ENCODE measurements at places on chromosomes 6 and 20. TPM values are rescaled to one million over a fixed set of nuclear protein-coding genes. Genes with fewer than 3 reads are reported as not detected.

HSPA1A gene
- 8.2 TPM for total RNA-seq

RTF2 gene
- 118 TPM for total RNA-seq

SLC22A7 gene
- total RNA-seq, result not detected

SUMO4 gene
- total RNA-seq, result not detected

USP49 gene
- 1.8 TPM for total RNA-seq

APMAP gene
- total RNA-seq, result 158 TPM

HLA-G gene
- total RNA-seq, result 0.32 TPM

BPIFA1 gene
- total RNA-seq, result not detected

KIAA0408 gene
- 3.7 TPM for total RNA-seq

TMC2 gene
- not detected for total RNA-seq

B3GALT4 gene
- total RNA-seq, result 1.0 TPM

HLA-DRB5 gene
- total RNA-seq, result 0.29 TPM

MOCS1 gene
- total RNA-seq, result 11.3 TPM

LINC00237 gene
- not detected for total RNA-seq

PLCB1 gene
- total RNA-seq, result 19.7 TPM

TREML1 gene
- not detected for total RNA-seq
